ENCODE measurements at places on chromosomes 7 and 10.

- DNase-seq, result no peak
These were observed 10.6 kb downstream of the BRAF start for GRCh38 chr7:140914083-140914482.

DNA sequence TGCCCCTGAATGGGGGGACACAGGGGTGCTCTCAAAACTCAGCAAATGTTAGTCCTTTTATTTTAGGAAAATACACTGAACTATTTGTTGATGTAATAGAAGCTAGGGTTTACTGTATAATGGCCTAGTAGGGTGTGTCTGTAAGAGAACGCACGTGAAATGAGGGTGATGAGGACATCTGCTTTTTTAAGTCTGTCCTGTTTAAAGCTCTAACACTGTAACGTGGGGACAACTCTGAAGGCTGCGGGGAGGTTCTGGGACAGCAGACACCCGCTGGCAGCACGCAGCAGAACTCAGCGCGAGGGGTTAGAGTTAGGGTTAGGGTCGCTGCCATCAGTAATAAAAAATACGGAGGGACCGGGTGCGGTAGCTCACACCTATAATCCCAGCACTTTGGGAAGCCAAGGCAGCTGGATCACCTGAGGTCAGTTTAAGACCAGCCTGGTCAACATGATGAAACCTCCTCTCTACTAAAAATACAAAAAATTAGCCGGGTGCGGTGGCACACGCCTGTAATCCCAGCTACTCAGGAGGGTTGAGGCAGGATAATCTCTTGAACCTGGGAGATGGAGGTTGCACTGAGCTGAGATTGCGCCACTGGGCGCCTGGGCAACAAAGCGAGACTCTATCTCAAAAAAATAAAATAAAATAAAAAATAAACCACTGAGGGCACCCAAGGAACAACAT is 98.0 kb downstream of the CTBP2 start:
- no peak for DNase-seq

DNA sequence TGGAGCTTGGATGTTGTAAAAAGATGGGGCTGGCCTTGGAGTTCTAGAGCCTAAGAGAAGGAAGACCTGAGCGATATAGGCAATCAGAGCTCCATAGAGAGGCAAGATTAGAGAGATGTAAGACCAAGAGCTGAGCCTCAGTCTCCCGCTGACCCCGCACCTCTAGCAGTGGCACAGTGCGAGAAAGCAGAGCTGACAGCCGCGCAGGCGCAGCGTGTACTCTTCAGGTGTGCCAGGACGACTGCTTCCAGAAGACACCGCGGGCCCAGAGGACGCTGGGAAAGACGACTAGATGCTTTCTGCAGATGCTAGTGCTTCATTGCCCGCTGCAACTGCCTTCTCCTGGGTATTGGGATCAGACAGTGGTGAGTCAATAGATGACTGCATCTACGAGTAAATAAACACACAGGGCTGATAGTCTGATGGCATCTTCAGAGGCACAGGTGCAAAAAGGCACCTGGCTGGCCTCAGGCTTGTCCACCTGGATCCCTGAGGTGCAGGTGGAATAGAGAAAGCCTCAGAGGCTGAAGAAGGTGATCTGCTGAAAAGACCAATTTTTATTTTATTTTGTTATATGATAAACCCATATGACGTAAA is 38.1 kb upstream of the CCDC6 start:
- DNase-seq, result no peak

DNA sequence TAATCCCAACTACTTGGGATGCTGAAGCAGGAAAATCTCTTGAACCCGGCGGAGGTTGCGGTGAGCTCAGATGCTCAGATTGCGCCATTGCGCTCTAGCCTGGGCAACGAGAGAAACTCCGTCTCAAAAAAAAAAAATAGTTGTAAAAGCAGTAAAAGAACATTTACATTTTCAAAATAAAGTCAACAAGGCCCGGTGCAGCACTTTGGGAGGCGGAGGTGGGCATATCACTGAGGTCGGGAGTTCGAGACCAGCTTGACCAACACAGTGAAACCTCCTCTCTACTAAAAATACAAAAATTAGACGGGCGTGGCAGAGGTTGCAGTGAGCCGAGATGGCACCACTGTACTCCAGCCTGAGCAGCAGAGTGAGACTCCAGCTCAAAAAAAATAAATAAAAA is 4.0 kb downstream of the CCAR1 start:
- DNase-seq, result no peak

GRCh38 chr10:19816411-19817230 is at the start of gene PLXDC2:
Gene PLXDC2, plus strand, starts transcription at chr10:19816432.
- DNase-seq, result peak; percentile 39

GRCh38 chr10:107013258-107014006 is 151.1 kb downstream of the SORCS1 start:
- DNase-seq, result no peak

DNA sequence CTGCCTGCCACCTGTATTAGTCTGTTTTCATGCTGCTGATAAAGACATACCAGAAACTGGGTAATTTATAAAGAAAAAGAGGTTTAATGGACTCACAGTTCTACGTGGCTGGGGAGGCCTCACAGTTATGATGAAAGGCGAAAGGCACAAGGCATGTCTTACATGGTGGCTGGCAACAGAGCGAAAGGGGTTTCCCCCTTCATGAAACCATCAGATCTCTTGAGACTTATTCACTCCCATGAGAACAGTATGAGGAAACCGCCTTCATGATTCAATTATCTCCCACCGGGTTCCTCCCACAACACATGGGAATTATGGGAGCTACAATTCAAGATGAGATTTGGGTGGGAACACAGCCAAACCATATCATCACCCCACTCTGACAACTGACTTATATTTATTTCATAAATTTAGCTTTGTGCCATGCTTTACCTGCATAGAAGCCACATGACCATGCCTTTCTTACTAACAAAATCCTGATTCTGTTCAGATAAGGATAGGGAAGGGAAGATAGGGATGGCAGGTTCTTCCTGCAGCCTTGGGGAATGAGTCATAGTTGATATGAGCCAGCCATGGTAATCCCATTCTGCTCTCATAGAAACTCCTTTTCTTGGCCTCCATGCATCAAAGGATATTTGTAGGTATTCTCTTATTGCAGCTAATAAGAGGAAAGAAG is 191.3 kb upstream of the AGK start:
- no peak for DNase-seq

DNA sequence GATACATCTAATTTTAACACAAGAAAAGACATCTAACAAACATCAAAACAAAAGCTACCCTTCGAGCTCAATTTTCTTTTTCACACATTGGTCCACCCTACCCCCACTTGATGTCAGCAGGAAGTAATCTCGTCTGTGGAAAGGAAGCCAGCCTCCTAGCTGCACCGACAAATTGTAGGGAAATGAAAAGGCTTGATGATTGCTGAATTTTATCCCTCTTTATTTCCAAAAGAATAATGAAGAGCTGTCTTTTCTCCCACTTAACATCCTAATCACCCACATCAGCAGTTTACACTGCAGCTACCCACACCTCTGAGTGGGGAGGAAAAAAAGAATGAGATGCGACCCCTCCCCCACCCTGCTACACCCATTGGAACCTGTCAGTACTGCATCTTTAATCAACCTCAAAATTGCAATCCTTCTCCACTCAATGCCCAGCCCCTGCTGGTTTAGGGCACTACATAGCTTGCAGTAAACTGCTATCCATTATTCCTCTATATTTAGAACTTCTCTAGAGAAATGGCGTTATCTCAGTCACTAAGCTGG is 10.6 kb upstream of the CPVL start:
- DNase-seq, result no peak

DNA sequence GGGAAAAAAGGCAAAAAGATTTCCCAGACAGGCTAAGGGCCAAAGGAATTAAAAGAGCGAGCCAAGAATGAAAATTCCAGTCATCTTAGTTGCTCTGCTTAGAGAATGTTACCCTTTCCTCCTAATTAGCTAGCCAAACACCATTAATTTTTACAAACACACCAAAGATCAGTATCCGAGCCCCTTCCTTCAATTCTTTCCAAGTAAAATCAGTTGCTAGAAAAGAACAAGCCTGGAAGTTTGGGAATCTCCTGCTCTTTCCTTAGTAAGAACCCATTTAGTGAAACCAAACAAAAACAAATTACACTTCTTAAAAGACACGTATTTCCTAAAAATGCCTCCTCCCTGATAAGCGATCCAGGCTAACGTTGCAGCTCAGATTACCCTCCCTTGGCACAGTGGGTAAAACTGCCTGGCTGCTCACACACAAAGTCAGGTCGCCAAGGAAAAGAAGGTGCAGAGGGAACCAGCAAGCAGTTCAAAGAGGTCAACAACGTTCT is 57.1 kb upstream of the ABLIM1 start:
- DNase-seq, result peak; percentile 66

- no peak for DNase-seq
These were observed 9.1 kb downstream of the RASSF4 start for GRCh38 chr10:44968500-44969400.

GRCh38 chr10:38174336-38174735 is 80.2 kb downstream of the ZNF37A start:
- no peak for DNase-seq

DNA sequence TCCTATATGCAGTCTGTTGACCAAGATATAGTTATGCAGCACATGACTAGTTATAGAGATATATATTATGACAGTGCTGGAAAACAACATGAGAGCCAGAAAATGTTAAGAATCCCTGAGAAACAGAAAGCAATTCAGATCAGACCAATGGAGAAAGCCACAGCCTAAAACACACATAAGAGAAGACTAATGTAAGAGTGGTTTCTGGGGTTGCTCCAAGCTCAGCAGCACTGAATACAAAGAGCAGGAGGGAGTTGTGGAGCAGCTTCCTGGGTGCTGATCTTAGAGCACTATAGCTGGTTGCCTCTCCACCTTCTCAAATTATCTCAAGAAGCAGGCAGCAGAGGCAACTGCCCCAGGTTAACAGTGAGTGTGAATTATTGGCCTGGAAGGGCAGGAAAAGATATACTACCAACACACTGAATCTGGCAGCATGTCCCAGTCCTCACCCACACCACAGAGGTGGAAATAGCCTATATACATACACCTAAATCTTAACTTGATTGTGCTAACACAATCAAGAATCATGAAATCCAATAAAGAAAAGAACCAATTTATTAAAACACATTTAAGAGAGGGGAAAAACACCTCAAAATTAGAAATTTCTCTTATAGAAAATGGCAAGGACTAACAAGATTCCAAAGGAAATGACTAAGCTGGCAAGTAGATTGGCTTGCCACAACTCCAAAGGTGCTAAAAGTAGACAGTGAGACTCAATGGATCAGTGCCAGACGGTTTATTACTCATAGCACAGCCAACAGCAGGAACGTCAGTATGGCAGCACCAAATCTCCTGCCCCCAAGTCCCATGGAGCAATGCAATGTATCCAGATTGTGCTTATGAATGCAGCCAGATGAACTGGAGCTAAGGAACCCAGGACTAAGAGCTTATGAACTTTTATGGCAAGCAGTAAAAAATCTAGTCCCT is 5.1 kb downstream of the PTTG1IP2 start:
- DNase-seq, result peak; percentile 92

GRCh38 chr7:142997456-142997989 is 29.4 kb downstream of the OR9A2 start:
- no peak for DNase-seq

GRCh38 chr10:129968853-129969183 is 4.7 kb upstream of the EBF3 start:
- DNase-seq, result peak; percentile 48

GRCh38 chr10:78532480-78533042 is 498.9 kb downstream of the RPS24 start:
- no peak for DNase-seq

DNA sequence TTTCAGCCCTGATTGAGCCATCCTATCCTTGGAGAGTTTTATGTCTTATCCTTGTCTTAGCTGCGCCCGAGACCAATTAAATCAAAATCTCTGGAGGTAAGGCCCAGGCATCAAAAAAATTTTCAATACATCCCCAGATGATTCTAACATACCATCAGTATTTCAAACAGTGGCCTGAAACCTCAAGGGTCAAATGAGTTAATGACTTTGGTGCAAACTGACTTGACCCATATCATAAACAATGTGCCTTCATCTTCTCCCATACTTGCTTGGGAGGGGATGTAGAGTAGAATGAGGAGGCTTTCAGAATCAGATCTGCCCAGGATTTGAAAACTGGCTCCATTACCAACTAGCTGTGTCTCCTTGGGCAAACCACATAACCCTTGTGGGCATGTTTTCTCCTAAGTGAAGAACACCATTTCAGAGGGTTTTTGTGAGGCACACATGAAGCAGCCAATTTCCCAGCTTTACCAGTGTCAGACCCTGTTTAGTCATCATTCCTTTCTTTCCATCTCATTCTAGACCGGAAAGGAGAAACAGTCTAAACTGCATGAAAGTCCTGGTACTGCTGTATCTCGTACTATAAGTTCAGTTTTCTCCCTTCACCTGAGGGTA is 35.7 kb upstream of the ATXN7L1 start:
- no peak for DNase-seq

GRCh38 chr10:49319206-49319605 is 20.2 kb downstream of the C10orf71 start:
- no peak for DNase-seq

DNA sequence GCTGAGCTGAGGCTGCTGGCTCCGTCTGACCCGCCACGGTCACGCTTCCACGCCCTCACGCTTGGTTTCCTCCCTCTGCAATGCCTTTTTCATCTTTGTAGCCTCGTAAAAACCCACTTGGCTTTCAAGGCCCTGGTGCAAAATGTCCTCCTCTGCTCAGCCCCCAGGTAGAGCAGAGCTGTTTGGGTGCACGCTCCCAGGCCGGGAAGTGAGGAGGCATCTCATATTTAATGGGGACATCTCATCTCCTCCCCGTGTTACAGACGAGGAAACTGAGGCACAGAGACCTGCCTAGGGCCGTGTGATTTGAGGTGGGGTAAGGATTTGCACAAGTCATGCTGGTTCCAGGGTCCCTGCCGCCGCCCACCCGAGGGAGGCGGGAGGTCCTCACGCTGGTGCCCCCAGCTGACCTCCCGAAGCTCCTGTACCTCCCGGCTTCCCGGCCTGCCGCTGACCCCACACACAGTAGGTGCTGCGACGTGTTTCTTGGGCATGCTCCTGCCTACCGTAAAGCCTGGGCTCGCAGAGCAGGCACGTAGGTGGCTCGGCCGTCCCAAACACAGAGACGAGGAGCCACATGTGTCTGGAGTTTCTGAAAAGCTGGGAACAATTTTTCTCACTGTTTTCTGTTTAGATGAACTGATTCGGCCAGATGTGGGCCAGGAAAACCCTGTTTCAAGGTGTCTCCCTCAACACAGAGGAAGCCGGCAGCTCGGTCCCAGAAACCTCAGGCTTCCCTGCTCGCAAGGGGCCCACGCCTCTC is 11.5 kb downstream of the FOXL3 start:
- no peak for DNase-seq

- DNase-seq, result peak; percentile 8
These were observed 60.0 kb upstream of the ORC5 start for GRCh38 chr7:104267701-104268368.

DNA sequence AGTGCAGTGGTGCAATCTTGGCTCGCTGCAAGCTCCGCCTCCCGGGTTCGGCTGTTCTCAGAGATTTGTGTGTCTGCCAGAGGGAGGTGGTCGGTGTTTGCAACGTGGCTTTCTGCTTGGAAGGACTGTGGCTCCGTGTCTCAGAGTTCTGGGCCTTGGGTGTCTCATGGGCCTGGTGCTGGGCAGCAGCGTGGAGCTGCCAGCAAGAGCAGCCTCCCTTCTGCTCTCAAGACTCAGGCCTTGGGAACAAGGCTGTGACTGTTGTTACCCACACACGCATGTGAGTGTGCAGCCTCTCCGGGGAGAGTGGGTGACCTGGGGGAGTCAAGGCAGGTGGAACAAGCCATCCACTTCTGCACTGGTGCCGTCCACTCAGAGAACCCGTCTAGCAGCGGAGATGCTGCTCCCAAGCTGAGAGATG is 52.0 kb downstream of the VIPR2 start:
- no peak for DNase-seq

Data from fibroblast of skin of right quadriceps (primary cell).